ENCODE measurements at places on chromosomes 4 and X.

DNA sequence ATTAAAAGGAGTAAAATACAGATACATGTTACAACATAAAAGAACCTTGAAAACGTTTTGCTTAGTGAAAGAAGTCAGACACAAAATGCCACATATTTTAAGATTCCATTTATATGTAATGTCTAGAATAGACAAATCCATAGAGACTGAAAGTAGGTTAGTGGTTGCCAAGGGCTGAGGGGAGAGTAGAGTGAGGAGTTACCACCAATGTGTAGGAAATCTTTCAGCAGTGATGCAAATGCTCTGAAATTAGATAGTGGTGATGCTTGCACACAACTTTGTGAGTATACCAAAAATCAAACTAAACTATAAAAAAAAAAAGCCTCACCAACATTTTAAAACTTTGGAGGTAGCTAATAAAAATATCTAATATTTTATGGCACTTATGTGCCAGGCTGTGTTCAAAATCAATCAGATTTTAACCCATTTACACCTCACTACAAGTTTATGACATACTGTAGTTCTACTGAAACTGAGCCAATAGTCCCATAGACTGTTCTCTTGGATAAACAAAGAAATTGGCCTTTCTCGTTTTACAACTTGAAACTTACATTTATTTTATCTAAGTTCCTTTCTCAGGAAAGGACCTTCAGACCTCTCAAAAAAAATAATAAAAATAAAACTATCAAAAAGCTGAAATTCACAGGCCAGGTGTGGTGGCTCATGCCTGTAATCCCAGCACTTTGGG lies 29.1 kb upstream of the KLHL8 start:
- no peak overlapping the region for H3K27ac ChIP-seq
- no peak for DNase-seq
- H3K27me3 ChIP-seq = peaks cover 32% of the 10 kb centered on the region
- no peak overlapping the region for H3K4me3 ChIP-seq
- H3K36me3 ChIP-seq = no peaks in the 10 kb centered on the region

- peaks cover 15% of the 10 kb centered on the region for H3K27me3 ChIP-seq
- no peak overlapping the region for H3K27ac ChIP-seq
- H3K36me3 ChIP-seq = no peaks in the 10 kb centered on the region
- DNase-seq = no peak
- no peak overlapping the region for H3K4me3 ChIP-seq
These were observed 7.6 kb upstream of the SOWAHB start for GRCh38 chr4:76905521-76905920.

DNA sequence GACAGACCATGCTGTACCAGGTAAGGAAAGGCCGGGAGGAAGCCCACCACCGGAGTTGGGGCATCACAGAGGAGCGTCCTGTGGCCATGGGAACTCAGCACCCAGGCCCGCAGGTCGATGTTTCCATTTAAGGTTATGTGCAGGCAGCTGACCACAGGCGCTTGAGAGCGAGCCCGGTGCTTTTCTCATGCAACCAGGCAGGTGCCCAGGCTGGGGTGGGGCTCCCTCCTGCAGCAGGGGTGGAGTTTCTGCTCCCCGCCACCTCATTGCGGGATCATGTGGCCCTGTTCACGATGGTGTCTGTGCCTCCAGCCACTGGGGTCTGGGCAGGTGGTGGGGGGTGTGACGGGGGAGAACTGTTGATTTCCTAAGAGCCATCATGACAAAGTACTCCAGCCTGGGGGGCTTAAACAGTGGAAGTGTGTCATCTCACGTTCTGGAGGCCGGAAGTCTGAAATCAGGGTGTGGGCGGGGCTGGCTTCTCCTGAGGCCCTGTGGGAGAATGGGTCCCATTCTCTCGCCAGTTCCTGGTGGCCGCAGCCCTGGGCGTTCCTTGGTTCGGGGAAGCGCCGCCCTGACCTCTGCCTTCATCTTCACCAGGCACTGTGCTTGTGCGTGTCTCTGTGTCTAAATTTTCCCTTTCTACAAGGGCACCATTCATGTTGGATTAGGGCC lies 60.9 kb downstream of the CPZ start:
- H3K36me3 ChIP-seq = peaks cover 2% of the 10 kb centered on the region
- no peak for DNase-seq
- H3K27me3 ChIP-seq = peaks cover 14% of the 10 kb centered on the region
- no peak overlapping the region for H3K27ac ChIP-seq
- no peak overlapping the region for H3K4me3 ChIP-seq
- no peaks in the 10 kb centered on the region for H3K4me1 ChIP-seq

DNA sequence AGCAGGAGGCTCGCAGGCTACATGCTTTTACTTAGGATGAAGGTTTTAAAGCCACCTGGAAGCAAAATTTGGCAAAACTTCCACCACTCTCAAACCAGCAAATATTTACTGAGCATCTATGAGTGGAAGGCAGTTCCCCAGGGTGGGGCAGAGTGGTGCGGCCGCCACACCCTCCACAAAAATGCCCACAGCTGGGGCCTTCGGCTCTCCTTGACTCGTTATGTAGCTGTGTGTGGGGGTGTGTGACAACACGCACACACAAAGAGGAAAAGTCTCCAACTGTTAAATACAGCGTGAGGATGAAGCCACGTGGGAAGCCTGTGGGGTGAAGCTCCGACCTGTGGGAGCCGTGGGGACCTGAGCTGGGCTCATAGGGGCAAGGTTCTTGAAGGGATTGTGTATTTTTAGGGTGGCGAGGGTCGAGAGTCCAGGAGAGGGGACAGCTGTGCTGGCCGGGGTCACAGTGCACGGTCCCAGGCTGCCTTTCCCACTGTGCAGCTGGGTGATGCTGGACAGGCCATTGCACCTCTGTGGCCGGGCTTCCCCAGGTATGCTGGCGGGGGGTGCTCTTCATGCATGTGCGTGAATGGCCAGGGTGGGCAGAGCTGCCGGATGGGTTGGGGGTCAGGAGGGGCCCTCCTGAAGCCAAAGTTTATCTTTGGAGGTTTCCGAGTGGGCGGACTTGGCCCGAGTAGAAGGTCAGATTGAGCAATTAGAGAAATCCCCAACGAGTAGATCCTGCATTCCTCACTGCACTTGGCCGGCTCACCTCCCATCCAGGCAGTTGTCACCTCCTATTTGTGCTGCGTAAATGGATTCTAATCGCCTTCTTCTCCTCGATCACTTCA lies 25.4 kb downstream of the SORCS2 start:
- no peaks in the 10 kb centered on the region for H3K4me1 ChIP-seq
- no peak overlapping the region for H3K4me3 ChIP-seq
- H3K27me3 ChIP-seq = peaks cover 54% of the 10 kb centered on the region
- no peak overlapping the region for H3K27ac ChIP-seq
- DNase-seq = no peak
- no peaks in the 10 kb centered on the region for H3K36me3 ChIP-seq

- H3K27ac ChIP-seq = no peak overlapping the region
- H3K4me1 ChIP-seq = no peaks in the 10 kb centered on the region
- no peaks in the 10 kb centered on the region for H3K36me3 ChIP-seq
- no peak for DNase-seq
- no peak overlapping the region for H3K4me3 ChIP-seq
- H3K27me3 ChIP-seq = no peaks in the 10 kb centered on the region
These were observed 666.4 kb upstream of the NR3C2 start for GRCh38 chr4:149108626-149109025.

DNA sequence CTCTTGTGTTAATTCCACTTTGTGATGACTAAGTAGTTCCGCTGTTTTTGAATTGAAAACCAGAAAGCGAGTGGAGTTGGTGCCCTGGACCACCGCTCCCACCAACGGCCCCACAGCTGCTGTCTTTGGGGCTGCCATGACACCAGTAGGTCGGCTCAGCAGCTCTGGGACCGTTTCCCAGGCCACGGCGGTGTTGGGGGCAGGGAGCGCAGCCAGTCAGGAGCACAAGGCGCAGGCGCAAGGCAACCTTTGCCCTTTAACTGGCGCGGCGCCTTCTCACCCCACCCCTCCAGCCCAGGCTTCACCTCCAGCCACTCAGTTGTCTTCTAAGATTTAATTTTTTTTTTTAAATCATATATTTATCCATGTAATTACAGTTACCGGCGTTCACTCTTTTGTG lies at the start of gene GK2:
Gene GK2 (minus strand): TSS at position 166 of the 400 bp plus-strand sequence. CDS start 28 bp downstream, at position 138.
- no peak within 1 kb of the TSS for H3K27ac ChIP-seq
- no peak for DNase-seq
- H3K4me1 ChIP-seq = no peaks in the 10 kb centered on the region
- no peaks in the 10 kb centered on the region for H3K27me3 ChIP-seq
- H3K4me3 ChIP-seq = no peak within 1 kb of the TSS
- no peaks in the 10 kb centered on the region for H3K36me3 ChIP-seq

- H3K4me3 ChIP-seq = no peak overlapping the region
- peaks cover 50% of the 10 kb centered on the region for H3K4me1 ChIP-seq
These were observed 31.1 kb downstream of the BCOR start for GRCh38 chrX:40066700-40067099.

DNA sequence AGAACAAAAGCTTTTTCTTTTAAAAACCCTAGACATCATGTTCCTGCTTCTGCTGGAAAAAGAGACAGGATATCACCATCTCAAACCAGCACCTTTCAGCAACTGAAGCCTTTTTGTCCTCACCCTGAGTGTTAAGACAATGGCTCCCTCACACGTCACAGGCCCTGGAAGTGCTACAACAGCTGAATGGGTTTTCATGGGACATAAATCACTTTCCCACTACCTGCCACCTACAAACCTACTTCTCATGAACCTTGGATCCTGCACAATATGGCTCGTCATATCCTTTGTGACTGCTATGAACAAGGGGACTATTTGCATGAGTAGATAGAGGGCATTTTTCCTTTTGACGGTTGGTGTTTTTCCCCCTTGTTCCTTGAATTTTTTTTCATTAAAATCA lies 93.6 kb downstream of the TSPAN5 start:
- H3K4me1 ChIP-seq = peaks cover 39% of the 10 kb centered on the region
- no peak overlapping the region for H3K27ac ChIP-seq
- H3K27me3 ChIP-seq = no peaks in the 10 kb centered on the region
- H3K4me3 ChIP-seq = no peak overlapping the region

Data from central memory CD8-positive, alpha-beta T cell (primary cell).